ENCODE measurements at places on chromosomes 5 and 9.
A peak's percentile ranks its signal among the peaks of the same experiment; 100 is the strongest.

GRCh38 chr9:26551971-26552370, 340.6 kb downstream of the CAAP1 start:
- DNase-seq = no peak

- no peak for DNase-seq
Measured at GRCh38 chr5:125338440-125339174, 592.2 kb upstream of the ZNF608 start.

DNA sequence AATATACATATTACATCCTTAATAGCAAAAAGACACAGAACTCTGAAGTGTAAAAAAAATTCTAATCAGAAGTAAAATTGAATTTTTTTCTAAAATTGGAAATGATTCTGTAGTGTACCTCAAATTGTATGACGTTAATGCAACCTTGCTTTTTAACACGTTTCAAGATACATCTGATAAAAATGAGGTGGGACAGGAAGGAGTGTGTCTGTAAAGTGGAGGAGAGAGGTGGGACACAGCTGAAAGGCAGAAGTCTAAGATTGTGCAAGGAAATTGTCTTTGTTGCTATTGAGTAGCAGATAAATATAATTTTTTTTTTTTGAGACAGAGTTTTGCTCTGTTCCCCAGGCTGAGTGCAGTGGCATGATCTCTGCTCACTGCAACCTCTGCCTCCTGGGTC, 15.7 kb upstream of the SNX30 start:
- no peak for DNase-seq

DNA sequence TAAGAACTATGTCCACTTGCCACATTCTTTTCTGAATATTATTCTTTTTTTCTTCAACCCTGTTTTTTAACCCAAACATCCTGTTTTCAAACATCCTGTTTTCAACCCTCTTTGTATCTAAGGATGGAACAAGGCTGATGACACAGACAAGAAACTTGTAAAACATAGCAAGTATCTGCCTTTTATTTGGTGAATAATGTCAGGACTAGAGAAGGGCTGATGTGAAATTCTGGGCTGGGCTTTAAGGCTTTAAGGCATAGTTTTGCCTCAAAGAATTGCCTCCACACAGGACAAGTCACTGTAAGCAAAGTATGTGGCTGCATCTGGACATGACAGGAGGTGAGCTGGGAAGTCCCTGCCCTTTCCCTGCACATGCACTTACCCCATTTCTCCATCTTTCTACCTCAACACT, 42.5 kb upstream of the RIC1 start:
- no peak for DNase-seq

DNA sequence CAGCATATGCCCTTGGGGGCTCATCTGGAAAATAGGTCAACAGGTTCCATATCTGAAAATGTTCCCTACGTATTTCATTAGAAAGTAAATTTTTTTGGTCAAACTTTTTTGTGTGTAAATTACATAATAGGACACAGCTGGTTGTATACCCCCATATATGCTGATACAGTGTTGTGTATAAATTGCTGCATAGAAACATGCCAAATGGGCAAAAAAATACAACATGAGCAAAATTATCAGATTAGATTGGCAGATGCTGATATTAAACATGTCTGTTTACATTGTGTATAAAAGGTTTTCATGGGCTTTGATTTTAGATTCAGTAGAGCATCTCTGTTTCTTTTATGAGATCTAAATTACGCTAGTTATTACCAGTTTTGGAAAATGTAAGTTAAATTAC, 2223.0 kb downstream of the MAT2B start:
- DNase-seq = no peak

DNA sequence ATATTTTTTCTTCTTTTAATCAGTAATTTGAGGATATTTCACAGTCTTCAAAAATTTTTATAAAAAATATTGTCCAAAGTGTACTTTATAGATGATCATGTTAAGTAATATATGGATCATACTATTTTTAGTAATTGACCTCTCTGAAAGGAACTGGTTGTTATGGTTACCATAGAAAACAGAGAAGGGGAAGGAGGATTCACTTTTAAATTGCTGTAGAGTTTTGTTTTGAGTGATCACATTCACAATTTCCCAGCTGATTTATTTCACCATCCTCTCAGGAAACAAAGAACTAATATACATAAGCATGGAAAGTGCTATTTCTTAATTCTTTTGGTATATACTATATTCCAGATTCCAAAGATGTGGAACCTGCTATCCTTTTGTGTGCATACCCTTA, 56.5 kb upstream of the NREP start:
- no peak for DNase-seq

DNA sequence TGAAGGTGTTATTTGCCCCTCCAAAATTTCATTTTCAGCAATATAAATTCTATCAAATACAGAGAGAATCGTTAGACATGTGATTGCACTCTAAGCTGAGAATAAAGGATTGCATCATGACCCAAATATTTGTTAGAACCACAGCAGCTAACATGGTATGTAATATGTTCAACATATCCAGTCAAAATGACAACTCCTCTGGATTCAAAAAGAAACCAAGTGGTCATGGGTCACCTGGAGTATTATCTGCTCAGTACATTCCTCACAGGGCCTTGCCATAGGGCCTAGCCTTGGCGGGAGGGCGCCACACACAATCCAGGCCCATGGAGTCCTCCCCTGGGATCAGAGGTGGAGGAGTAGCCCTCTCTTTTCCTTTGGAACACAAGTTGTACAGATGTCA, 179.2 kb downstream of the HSD17B3 start:
- no peak for DNase-seq

GRCh38 chr5:17239953-17240352, 22.5 kb downstream of the BASP1 start:
- DNase-seq = no peak

DNA sequence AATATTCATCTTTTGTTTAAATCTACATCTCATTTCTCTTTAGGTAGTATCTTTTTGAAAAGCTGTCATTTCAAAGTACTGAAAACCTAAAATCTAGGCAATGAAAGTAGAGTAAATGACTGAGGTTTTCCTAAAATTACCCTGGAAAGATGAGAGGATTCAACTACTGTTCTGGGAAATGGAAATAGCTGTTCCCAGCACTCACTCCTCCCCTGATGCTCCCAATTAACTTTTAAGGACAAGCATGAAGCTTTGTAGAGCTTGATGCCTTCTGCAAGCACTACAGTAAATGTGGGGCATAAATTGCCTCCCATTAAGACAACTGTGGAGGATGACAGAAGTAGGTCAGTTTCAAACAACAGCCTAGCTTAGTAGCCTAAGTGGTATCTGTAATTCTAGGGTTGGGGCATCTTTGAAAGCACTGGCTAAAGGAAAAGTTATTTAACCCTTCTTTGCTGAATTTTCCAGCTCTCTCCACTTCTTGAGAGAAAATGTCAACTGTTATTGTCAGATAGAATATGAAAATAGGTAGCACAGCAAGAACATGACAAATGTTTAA, 100.2 kb upstream of the GNA14 start:
- no peak for DNase-seq

DNA sequence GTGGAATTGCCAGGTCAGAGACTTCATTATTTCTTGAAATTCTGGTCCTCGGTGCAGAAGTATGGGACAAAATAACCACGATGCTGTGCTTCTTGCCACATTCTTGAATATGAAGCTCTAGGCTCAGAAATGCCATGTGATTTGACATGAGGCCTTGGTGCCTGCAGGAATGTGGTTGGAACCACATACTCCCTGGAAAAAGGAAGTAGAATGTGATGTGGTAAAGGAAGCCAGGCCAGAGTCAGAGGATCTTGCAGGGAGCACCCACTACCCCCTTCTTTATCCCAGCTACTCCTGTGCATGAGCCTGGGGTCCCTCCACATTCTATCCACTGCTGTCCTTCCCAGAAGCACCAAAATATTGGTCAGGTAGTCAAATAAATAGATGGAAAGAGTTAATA, 80.9 kb downstream of the FOXD1 start:
- no peak for DNase-seq

- DNase-seq = no peak
Measured at GRCh38 chr9:76603448-76603895, 144.5 kb downstream of the GCNT1 start.

DNA sequence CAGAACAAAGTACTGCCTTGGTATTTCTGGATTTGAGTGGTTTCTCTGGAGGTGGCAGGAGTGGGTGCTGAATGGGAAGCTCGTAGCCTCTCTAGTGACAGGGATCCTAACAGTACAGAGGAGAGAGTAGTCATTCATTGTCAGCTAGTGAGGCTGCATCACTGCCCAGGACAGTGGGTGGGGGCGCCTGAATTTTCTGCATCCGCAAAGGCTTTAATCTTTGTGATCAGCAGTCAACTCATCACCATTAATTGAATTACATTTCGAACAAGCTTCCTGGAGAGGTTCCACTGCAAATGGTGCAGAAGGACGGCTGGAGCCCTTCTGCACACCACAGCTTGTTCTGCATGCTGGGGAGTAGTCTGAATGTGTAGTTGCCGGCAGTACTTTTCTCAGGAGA, 77.5 kb downstream of the HSPA4 start:
- DNase-seq = no peak

GRCh38 chr5:57316798-57317327, 143.0 kb downstream of the GPBP1 start:
- DNase-seq = peak; percentile 82

DNA sequence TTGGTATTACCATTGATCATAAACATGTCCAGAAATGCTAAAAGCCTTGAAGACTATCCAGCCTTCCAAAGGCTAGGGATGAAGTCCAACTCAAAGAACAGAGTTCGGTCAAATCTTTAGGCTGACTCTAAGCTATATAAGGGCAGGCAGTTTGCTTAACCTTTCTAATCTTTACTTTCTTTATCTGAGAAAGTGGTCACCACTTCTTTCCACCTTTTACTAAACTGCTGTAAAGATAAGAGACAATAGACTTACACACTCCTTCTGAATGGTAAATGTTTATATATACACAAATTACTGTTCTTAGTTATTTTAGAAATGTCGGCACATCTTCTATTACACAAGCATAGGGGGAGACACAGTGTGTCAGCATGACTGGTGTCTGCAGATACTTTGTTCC, 100.4 kb downstream of the NREP start:
- no peak for DNase-seq

DNA sequence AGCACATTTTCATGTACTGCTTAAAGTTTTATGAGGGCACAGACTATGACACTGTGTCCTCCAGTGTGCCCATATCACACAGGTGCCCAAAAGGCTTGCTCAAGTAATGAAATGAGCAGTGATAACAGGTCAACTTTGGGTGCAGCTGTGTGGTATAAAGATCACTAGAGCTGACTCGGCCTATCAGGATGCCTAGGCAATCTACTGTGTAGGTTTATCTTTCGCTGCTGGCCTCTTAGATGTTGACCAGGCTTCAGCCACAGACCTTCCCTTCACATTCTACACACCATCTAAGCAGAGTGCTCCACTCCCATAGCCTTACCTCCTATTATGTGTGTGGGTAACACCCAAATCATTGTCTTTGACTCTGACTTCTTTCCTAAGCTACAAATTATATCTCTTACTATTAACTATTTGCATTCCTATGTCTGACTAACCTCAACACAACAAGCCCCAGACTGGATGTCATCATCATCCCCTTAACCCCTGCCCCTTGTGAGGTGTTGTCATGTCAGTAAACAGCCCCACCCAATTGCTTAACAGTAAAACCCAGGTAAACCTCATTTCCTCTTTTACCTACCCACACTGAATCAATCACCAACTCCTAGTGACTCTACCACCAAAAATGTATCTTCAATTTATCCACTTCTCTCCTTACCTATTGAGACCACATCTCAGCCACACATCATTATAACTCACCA, 2.5 kb downstream of the SREK1IP1 start:
- DNase-seq = no peak

DNA sequence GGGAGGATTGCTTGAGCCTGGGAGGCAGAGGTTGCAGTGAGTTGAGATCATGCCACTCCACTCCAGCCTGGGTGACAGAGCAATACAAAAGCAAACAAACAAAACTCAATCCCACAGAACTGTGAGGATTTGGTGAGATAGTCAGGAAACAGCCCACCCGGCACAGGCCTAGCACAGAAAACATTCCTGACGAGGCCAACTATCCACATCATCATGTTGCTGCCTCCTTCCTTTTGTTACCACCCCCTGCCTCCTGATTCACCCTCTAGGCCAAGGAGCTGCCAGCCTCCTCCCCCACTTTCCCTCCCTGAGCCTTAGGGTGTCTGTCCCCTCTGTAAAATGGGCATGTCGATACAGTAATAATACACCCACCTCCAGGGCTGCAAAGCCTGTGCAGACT, 39.0 kb downstream of the STK10 start:
- DNase-seq = peak; percentile 96

- no peak for DNase-seq
Measured at GRCh38 chr5:96772111-96772510, 35.6 kb downstream of the ERAP1 start.

- DNase-seq = peak; percentile 73
Measured at GRCh38 chr9:127183814-127184582, 61.6 kb upstream of the ANGPTL2 start.

DNA sequence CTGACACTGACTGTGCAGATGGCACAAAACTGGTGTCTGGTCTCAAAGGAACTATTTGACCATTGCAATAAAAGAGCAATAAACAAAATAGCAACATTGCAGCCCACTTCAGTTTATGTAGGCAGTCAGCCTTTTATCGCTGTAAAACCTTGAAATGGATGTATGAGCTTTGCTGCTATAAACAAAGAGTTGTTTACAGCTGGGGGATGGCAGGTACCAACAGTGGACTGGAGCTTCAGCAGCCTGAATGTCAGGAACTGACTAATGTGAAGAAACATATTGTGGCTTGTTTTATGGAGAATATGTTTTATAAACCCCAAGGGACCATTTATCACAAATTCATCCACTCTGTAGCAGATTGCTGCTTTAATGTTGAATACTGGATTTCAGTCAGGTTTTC, 78.0 kb downstream of the PTPRD start:
- no peak for DNase-seq

- DNase-seq = peak; percentile 94
Measured at GRCh38 chr5:132364319-132364718, 5.2 kb upstream of the SLC22A5 start.

- DNase-seq = no peak
Measured at GRCh38 chr9:108469654-108470053, 386.1 kb downstream of the ACTL7B start.

DNA sequence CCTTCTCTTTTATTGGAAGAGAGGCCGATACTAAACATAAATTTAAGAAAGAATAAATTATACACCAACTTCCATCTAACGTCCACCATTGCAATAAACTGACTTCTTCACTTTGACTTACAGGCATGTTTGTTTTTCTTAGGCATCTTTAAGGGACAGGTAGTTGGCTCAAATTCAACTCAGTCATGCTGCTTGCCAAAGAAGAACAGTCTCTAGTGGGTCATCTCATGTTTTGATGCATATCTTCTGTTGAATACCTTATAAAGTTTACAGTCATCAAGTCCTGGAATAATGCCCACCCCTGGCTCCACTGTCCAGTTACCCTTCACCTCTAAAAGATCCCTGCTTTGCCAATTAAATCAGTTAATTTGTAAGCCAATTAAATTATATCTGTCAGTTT, 328.2 kb upstream of the GRAMD2B start:
- DNase-seq = no peak

- no peak for DNase-seq
Measured at GRCh38 chr5:87242242-87242641, 25.4 kb upstream of the RASA1 start.

Measured in osteoblast (primary cell).